ENCODE measurements at places on chromosomes 2 and 18.

GRCh38 chr2:231387904-231388724 lies 7.4 kb upstream of the B3GNT7 start:
- DNase-seq = no peak

GRCh38 chr2:188078534-188078933 lies 213.1 kb upstream of the GULP1 start:
- DNase-seq = no peak

DNA sequence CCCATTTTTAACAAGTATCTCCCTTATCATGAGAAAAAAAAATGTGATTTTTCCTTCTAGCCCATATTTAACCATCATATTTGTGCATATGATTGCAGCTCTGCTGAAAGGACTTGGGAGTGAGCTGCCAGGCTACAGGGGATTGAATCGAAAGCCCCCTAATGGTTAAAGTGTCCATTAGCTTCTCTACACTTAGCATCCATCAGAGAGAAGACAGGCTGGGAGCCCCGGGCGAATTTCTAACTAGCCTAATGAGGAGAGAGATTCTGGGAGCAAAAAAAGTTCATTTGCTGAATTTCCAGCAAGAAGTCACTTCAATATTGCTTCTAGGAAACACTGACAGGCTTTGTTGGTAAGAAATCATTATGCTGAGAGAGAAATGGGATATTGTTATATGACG lies 848.8 kb downstream of the TDRD15 start:
- DNase-seq = no peak

GRCh38 chr2:16365366-16365765 lies 300.3 kb downstream of the CYRIA start:
- DNase-seq = no peak
